ENCODE measurements at places on chromosomes 7 and 10. TPM values are rescaled to one million over a fixed set of nuclear protein-coding genes. Genes with fewer than 3 reads are reported as not detected.

SLC25A28 gene
- 29.8 TPM for total RNA-seq

COMMD3 gene
- total RNA-seq = 32.7 TPM

ANKRD2 gene
- total RNA-seq = 1.6 TPM

NPY4R gene
- total RNA-seq = not detected

HMX2 gene
- total RNA-seq = not detected
